ENCODE measurements at places on chromosomes 7 and 10. TPM values are rescaled to one million over a fixed set of nuclear protein-coding genes. Genes with fewer than 3 reads are reported as not detected.

Gene ORC5
- 14.4 TPM for total RNA-seq

Gene ATG9B
- 0.70 TPM for total RNA-seq

- H3K36me3 ChIP-seq: peaks cover 97% of the 10 kb centered on the region
- H3K27ac ChIP-seq: no peak overlapping the region
- DNase-seq: peak; percentile 25
These were observed 13.1 kb downstream of the BRAT1 start for GRCh38 chr7:2542011-2542915.

DNA sequence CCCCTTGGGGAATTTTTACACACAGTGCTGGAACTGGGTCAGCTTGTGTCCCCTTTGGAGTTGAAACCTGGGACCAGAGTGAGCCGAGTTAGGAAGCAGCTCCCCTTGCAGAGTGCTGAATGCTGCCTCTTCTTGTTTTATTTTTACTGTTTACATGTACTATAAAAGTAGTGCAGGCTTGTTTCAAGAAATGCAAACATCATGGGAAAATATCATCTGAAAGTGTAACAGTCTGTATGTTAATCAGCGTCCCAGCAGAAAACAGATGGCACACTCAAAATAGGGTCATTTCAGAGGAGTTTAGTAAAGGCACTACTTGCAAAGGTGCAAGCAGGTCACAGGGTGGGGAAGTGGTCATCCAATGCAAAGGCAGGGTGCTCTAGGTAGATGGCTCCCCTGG, 30.1 kb downstream of the CXCL12 start:
- H3K4me3 ChIP-seq: no peak overlapping the region
- no peaks in the 10 kb centered on the region for H3K4me1 ChIP-seq
- no peaks in the 10 kb centered on the region for H3K36me3 ChIP-seq
- no peak for DNase-seq
- no peaks in the 10 kb centered on the region for H3K27me3 ChIP-seq

- no peaks in the 10 kb centered on the region for H3K4me1 ChIP-seq
- no peak for DNase-seq
- no peaks in the 10 kb centered on the region for H3K36me3 ChIP-seq
- H3K27ac ChIP-seq: no peak overlapping the region
- no peak overlapping the region for H3K4me3 ChIP-seq
These were observed 922.9 kb downstream of the LRMDA start for GRCh38 chr10:76354212-76354738.
